ENCODE measurements at places on chromosomes 5 and 9.

- no peak for DNase-seq
These were observed 46.5 kb upstream of the SETD9 start for GRCh38 chr5:56862909-56863308.

DNA sequence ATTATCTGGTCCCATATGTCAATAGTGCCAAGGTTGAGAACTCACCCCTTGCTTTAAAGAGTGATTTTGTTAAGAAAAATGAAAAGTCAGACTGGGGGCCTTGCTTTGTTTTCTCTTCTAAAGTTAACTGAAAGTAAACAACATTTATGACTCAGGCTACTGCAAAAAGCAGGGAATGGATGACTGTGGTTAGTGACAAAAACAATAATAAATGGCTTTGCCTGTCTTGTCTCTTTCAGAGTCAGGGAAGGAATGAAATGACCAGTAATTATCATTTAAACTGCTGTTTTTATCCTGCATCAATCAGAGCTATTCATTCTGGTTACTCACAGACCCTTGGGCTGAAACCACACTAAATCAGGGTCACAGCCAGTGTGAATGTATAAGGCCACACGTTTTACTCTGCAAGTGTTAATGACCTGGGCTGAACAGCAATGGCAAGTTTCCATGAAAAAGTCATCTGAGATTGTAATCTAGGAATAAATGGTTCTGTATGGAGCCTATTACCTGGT lies 112.2 kb downstream of the ZNF608 start:
- DNase-seq: no peak

DNA sequence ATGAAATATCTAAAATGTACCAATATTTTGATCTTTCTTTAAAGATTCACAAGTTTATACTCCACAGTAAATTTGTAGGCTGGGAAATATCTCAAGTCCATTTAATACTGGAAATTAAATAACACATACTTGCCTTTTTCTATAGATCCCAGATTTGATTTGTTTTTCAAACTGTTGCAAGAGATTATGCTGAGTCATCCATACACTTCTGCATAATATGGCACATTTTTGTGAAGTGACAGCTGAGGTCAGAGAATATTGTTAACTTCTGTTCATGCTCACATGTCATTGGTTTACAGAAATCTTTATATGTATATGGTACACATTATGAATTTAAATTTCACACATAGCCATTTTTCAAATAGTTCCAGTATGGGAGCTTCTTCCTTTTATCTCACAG lies 1066.3 kb upstream of the NUDT12 start:
- DNase-seq: no peak

DNA sequence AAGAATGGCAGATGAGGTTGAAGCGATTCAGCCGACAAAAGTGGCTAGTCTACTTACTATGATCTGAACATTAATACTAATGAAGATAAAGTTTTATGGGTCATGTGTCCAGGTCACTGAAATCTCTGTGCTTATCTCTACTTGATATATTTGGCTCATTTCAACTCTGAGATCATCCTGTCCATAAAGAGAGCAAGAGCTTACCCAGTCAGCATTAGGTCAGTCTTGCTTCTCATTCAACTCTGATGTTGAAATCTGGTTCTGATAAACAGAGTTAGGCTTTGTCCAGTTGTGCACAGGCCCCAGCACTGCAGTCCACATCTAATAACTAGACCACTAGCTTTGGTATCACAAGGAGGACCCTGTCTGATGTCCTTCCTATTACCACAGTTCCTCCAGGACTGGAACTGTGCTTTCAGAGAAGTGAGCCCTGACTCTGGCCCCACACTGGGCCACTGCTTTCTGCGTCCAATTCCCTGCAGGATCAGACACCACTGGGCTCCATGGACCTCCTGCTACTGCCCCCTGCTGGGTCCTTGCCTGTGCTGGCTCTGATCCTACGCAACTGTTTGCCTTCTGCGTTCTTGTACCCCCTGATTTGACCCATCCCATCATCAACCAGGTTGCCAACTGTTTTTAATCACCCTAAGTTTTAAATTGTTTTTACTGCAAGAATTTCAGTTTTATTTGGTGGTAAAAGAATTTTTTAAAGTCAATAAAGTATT lies 23.7 kb upstream of the FAM120A start:
- no peak for DNase-seq

DNA sequence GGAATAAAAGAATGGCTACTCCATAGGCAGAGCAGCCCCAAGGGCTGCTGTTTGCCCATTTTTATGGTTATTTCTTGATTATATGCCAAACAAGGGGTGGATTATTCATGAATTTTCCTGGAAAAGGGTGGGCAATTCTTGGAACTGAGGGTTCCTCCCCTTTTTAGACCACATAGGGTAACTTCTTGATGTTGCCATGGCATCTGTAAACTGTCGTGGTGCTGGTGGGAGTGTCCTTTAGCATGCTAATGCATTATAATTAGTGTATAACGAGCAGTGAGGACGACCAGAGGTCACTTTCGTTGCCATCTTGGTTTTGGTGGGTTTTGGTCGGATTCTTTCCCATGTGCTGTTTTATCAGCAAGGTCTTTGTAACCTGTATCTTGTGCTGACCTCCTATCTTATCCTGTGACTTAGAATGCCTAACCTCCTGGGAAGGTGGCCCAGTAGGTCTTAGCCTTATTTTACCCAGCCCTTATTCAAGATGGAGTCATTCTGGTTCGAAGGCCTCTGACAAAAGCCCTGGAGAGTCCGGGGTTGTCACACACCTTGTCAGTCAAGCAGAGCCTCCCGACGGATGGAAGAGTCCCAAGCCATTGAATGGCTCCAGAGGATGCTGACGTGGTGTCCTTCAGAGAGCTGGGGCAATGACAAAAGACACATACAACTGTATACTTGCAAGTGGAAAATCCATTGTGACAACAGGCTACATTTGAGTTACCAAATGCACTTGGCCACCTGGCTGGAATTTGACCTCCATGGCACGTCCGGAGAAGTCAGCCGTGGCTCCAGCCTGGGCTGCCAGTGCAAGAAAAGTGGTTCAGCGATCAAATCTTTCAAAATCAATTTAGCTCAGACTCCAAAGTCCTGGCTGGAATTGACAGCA lies 67.1 kb upstream of the CLINT1 start:
- DNase-seq: no peak

GRCh38 chr5:62652225-62652624 lies 73.6 kb downstream of the LRRC70 start:
- DNase-seq: no peak

- DNase-seq: no peak
These were observed 41.7 kb upstream of the SLC9A3 start for GRCh38 chr5:565782-566440.

DNA sequence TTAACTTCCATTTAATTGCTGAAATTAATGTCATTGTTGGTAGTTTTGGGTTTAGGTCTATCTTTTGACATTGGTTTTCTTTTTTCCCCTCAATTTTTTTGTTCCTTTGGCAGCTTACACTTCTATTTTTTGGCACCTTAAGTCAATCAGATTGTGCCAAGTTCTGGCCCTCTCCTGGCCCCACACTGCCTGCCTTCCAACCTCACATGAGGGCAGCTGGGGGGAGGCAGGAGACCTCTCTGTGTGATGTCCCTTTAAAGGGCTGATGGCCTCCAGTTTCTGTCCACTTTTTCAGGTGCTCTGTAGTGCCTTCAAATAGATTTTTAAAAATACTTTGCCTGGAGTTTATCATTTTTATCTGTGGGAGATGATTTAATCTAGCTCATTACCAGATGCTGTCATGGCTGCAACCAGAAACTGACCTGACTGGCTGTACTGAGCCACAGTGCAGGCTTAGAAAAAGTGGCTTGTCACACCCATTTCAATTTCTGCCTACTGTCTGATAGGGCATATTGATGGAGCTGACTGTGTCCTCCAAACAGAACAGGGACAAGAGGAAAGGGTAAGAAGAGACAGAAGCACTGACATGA lies 196.6 kb downstream of the FANCC start:
- no peak for DNase-seq

GRCh38 chr5:128706269-128706668 lies 168.2 kb upstream of the FBN2 start:
- DNase-seq: no peak

- DNase-seq: no peak
These were observed 124.9 kb downstream of the SAXO1 start for GRCh38 chr9:18907927-18908625.

GRCh38 chr5:158126442-158127405 lies 267.8 kb upstream of the CLINT1 start:
- no peak for DNase-seq

GRCh38 chr5:62506659-62507460 lies 71.8 kb upstream of the LRRC70 start:
- no peak for DNase-seq

DNA sequence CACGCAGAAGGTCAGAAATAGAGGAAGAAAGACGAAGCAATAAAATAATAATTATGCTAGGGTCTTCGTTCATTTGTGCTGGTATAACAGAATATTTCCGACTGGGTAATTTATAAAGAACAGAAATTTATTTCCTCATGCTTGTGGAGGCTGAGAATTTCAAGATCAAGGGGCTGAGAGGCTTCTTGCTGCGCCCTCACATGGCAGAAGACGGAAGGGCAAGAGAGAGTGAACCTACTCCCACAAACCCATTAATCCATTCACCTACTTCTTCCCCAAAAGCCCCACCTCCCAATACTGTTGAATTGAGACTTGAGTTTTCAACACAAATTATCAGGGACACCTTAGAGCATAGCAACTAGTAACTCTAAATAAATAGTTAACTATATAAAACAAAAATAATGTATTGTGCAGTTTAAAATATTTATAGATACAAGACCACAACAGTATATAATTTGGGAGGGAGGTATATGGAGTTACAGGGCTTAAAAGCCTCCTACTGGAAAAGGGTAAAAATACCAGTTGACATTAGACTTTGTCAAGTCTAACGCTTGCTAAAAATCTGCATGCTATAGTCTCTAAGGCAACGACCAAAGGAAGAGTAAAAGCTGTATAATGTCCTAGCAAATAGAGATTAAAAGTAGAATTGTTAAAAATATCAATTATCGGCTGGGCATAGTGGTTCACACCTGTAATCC lies 40.3 kb upstream of the NAA35 start:
- DNase-seq: no peak

DNA sequence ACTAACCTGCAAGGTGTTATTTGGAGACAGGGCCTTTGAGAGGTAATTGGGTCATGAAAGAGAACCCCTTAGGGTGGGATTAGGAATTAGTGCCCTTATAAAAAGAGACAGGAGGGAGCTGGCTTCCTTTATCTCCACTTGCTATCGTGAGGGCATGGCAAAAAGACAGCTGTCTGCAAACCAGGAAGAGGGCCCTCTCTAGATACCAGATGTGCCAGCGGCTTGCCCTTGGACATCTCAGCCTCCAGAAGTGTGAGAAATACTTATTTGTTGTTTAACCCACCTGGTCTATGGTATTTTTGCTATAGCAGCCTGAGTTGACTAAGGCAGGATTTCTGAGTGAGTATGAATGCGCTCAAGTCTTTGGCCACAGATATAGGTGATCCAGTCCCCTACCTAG lies 978 bp upstream of the RGS14 start:
- no peak for DNase-seq

DNA sequence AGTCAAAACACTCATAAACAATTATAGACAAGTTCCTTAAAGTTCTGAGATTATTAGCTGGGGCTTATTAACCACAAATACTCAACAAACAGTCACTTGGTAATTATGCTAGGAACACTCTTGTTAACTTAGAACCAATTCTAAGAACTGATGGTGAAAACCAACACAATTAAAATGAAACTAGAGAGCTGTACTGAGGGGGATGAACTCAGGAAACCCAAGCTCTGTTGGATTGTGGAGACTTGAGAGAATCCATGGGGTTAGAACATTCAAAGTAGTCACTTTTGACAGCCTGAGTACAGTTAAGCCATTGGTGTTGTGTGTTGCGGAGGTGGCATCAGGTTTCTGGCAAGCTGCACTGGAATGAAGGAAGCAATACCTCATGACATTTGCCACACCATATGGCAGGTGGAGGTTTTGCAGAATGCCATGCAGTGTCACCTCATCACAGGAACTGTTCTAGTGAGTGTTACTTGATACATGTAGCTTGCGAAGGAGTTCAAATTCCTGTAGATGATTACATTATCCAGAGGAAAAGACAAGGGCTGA lies 480.9 kb upstream of the CD180 start:
- DNase-seq: no peak

- DNase-seq: no peak
These were observed 54.4 kb downstream of the ARSB start for GRCh38 chr5:78930721-78931120.

- DNase-seq: no peak
These were observed 414.1 kb downstream of the ARHGEF28 start for GRCh38 chr5:74040065-74040551.

DNA sequence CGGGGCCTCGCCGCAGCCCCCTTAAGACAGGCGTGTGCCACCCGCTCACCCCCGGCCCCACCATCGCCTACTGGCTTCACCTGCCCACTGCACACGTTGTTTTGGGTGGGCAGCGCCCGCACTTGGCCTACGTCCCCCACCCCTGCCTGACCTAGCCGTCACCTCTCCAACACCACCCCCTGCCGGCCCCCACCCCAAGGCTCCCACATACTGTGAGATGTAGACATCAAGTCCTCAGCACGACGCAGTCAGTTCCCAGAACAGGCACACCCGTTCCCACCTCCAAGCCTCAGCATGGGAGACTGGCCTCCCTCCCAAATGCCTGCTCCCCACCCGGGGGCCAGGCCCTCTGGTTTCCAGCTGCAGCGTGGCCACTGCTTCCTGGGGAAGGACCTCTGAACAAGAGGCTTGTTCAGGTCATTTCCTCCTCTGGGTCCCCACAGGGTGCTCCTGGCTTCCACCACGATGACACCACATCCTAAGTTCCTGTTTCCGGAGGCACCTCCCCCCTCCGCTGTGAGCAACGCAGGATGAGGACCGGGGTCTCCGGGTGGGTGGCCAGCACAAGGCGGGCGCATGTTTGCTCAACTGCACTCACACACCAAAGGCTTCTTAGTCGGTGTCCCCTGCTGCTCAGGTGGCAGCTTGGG lies 11.3 kb downstream of the DBN1 start:
- DNase-seq: no peak

DNA sequence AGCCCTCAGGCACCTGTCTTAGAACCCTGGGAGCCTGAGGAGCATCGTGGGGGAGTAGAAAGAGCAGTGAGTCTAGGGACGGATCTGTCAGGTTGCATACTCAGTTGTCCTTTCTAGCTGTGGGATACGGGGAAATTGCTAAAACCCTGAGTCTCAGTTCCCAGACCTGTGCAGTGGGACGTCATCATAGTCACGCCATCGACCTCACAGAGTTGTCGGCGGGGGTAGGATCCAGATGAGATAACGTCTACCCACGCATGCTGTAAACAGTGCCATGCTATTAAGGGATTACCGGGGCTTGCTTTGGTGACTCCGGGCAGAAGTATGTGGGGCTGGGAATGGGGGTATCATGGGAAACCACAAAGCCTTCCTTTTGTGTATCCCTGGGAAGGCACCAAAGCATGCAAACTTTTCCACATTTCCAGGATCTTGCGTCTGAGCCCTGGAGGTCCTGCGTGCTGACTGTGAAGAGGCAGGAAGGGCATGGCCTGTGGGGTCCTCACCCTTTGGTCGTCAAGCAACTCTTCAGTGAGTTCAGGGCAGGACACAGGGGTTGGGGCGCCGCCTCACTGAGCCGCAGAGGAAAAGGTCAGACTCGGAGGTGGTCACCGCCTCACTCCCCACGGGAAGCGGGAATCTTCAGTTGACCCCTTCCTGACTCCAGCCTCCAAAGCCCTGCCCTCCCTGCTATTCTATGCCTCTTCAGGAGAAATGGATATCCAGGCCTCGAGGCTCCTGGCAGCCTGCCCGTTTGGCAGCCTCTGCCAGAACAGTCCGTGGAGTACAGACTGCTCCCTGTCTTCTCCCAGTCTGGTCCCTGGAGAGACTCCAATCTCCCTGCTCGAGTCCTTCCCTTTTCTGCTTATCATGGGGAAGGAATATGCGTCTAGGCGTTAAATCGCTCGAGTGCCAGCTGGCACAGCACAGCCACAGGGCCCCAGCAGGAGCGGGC lies 186.8 kb upstream of the KLF9 start:
- DNase-seq: no peak

- DNase-seq: no peak
These were observed 288.7 kb downstream of the RFX3 start for GRCh38 chr9:3237121-3237520.

All from stimulated activated CD8-positive, alpha-beta memory T cell treated with anti-CD3 and anti-CD28 coated beads, Interleukin-2, amount 100 ng/mL, for 1 hour (primary cell).